GM13977 (cell line): ENCODE measurements at places on chromosomes 4 and X.

GRCh38 chr4:41072021-41072777, 142.1 kb downstream of the APBB2 start:
- no peak for DNase-seq

DNA sequence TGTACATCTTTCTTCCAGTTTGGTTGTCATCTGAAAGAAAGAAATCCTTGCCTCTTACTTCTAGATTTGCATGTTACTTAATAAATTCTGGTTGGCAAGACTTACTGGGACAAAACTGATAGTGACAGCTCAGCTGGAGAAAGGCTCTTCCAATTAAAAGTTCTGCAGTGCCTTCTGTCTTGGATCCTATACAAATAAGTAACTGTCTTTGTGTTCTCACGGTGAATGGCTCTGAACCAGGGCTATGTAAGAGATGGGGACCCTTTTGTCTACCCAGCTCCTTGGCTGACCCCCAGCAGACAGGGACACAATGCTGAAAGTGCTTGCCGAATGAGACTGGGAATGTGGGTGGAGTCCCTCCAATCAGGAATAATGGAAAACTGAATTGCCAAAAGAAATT, 89.5 kb downstream of the AASDH start:
- no peak for DNase-seq

GRCh38 chr4:123870216-123870876, 473.8 kb downstream of the SPRY1 start:
- DNase-seq, result no peak

- no peak for DNase-seq
Observed at GRCh38 chr4:39043058-39043860, 11.1 kb upstream of the TMEM156 start.

DNA sequence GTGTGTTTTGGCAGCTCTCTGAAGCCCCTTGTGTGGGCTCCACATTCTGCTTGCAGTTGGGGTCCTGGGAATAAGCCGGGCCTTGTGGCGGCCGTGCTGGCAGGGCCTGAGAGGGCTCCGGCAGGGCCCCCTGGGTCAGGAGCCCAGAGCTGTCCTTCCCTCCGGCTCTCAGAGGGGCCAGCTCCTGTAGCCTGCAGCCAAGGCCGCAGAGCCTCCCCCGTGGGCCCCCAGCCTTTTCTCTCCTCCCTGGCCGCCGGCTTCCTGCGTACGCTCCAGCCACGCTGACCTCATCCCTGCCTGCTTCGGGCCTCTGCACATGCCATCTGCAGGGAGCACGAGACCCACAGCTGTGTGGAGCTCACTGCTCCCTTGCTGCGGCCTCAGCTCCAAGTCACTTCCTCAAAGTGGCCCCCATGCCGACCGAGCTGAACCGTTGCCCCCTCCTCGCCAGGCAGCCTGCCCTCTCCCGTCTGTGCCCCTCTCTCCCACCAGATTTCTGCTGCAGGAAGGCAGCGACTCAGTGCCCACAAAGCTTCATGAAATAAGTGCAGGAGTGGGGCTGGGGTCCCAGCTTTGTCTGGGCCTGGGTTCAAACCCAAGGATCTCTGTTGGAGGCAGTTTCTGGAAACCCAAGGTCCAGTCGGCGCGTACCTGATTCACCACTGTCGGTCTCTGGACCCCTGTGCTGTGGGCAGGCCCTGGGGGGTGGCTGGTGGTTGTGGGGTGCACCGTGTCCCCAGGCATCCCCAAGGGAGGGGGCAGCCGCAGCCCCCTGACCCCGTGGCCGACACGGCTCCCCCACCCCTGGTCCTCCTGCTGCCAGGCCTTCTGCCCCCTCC, 57.1 kb upstream of the NKX1-1 start:
- no peak for DNase-seq

GRCh38 chr4:83010111-83010521, 507 bp downstream of the LIN54 start:
- peak; percentile 33 for DNase-seq

GRCh38 chr4:16750216-16750615, 148.2 kb downstream of the LDB2 start:
- DNase-seq, result no peak

DNA sequence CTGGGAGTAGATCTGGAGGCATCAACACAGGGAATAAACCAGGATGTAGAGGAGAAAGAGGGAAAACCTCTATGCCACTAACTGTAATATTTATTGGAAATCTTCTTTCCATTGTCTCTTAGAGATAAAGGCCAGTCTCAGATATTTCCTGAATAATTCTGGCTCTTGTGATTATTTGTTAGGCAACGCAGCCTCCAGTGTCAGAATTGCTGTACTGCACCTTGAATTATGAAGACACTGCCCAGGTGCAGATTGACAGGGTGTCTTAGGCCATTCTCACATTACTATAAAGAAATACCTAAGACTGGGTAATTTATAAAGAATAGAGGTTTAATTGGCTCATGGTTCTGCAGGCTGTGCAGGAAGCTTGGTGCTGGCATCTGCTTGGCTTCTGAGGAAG, 100.7 kb upstream of the ZDHHC15 start:
- no peak for DNase-seq

GRCh38 chr4:119478446-119479179, 150.0 kb downstream of the PDE5A start:
- DNase-seq, result no peak

DNA sequence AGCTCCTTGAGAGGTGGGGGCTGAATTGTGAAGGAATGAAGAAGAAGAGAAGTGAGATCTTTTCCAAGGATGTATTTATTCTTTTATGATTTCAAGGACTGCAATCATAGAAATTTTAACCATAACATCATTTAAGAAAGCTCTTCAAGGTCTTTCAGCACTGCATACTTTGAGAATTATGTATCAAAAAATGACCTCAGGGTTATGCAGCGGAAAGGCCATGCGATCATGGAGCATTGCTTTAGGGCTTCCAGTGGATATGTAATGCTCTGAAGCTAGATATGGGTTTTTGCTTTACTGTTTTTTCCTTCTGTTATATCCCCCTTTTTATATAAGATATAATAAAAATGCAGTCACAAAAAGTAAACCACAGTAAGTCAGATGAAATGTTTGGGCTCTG, 38.7 kb downstream of the SGMS2 start:
- DNase-seq, result no peak

GRCh38 chr4:20618731-20619130, 81.5 kb upstream of the PACRGL start:
- no peak for DNase-seq

DNA sequence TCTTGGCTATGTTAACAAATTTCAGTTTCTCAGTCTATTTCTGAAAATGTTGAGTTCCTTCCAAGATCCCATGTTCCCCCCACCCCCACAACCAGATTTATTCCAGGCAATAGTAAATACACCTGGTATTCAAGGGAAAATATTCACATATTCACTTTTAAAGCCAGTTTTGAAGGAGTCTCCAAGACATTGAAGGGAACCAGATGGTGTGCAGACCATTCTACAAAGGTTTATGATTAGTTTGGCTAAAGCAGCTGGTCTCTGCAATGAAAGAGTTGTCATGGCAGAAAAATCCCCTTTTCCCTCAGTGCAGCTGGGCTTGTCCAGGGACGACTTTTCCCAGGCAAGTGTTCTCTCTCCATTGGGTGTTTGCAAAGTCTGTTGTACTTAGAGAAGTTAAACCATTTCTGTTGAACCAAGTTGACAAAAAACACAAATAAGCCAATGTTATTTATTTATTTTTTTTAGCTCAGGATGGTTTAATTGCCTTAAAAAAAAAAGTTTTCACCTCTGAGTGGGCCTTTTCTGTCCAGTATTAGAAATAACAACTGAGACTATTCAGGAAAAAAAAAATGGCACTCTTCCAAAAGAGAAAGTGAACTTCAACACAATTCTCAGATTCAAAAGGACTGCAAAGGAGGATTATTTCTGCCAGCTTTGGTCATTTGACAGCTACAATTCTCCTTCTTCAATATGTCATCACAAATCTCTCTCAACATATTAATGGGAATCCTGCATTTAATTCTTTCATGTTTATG, 410.6 kb downstream of the IL1RAPL1 start:
- DNase-seq, result no peak

DNA sequence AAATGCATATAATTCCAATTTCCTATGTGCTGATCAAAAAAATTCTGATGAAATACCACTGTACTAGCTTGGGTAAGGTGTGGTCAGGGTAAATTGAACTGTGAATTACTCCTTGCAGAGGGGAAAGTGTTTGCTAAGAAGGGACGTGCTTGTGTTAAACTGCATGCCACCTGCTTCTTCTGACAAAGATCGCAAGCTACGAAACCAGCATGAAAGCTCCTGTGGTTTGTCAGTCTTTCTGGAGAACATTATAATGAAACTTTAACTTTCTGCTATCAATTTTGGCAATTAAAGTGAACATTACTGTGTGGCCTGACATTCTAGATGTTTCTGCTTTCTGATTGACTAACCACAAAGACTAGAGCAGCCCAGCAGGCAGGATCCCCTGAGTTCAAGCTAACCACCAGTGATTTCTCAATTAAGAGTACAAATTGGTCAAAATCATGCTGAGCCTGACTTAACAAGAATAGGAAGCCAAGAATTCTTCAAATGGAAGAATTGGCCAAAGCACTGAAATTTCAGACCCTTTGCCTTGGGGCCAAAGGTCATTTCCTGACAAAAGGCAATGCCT, 239.0 kb downstream of the SLITRK2 start:
- DNase-seq, result no peak

- no peak for DNase-seq
Observed at GRCh38 chr4:87007528-87008446, 73.0 kb downstream of the AFF1 start.

DNA sequence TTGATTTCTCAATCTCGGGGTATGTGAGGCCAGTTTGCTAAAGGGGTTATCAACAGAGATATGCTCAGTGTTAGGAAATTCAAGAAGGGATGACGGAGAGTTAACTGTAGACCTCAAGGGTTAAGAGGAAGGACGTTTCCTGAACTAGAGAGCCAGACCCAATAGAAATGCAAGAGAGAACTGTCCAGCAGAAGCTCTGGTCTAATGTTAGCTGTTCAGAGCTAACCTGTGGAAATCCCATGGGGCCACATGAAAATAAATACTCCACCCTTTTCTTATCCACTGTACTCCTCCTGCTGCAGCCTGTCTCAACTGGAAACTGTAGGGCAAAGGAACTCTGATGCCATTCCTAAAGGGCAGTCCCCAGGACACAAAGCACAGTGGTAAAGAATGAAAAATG, 274.3 kb downstream of the DMD start:
- no peak for DNase-seq

GRCh38 chr4:153488006-153488891, 22.1 kb downstream of the TMEM131L start:
- peak; percentile 65 for DNase-seq

- no peak for DNase-seq
Observed at GRCh38 chr4:122027203-122027602, 75.3 kb upstream of the TRPC3 start.

- no peak for DNase-seq
Observed at GRCh38 chr4:24683116-24683515, 98.8 kb upstream of the DHX15 start.

DNA sequence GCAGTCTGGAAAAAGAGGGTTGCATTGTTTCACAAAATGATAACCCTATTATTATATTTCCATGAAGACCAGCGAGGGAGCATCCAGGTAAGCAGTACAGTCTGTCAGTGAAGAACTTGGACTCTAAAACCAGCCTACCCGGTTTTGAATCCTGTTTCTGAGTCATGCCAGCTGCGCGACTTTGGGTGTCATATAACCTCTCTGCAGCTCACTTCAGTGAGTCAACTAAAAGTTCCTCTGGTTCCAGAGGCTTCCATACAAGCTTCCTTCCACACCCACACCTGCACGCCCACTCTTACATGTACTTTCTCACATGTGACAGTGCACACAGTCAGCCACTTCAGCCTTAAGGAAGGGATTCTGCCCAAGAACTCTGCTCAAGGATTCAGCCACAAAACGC, 49.8 kb upstream of the PRPS2 start:
- DNase-seq, result no peak

- no peak for DNase-seq
Observed at GRCh38 chrX:115972717-115973116, 197.8 kb upstream of the AGTR2 start.

- DNase-seq, result no peak
Observed at GRCh38 chr4:32689518-32689917, 1969.3 kb downstream of the PCDH7 start.

DNA sequence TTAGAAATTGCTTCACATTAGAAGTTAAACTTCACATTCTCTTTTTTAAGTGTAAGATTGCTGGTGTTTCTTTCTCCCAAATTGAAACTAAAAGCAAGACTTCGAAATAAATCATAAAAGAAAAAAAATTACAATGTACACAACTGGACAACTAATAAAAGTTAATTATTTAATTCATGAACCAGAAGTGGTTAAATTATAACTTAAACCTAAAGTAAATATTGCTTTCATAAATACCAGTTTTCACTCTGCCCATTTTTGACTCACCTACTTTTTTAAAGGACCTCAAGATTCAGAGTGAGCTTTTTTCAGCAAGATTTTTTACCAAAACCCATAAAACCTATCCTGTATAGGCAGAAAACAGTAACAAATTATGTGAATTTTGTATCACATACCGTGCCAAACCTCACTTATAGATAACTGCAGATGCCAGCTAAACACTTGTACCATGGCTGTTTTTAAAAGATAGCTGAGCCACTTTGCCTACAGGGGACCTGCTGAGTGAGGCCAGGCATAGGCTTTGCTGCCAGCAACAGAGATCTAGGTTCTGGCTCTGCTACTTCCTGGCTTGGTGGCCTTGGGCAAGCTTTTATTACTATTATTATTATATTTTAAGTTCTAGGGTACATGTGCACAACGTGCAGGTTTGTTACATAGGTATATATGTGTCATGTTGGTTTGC, 259.8 kb downstream of the NR3C2 start:
- DNase-seq, result no peak

DNA sequence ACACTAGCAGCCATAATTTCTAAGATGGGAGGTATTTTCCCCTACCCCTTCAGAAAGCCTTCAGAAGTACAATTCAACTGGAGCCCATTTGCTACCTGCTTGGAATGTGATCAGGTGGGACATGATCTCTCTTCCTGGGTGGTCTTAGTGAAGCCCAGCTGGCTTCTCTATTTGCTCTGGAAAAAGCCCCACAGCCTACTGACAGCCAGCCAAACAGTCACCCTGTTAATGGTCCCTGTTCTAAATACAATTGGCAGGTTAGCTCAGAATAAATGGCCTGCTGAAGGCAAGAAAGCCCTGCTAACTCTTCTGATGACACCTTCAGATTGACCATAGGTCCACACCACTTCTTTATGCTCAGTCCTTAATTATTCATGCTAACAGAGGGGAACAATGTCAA, 39.9 kb downstream of the HS6ST2 start:
- DNase-seq, result no peak

DNA sequence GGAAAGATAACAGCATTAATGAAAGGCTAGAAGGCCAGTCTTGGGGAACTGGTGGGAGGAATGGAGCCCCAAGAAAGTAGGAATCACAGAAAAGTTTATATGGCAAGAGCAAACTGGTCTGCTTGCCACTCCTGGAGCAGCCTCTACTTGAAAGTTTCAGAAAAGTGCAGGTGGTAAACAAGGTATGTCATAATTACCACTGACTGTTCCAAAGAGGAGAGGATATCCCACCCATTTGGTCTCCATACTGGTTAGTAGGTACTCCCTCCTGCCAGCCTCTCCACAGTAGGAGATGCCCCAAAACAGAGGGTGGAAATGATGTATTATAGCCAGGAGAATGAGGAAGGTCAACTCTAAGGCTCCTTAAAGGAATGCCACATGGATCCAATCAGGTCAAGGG, 145.1 kb downstream of the INPP4B start:
- no peak for DNase-seq
